NCI-H1105 treated with DMSO at 0.1 percent for 48 hours (cell line): ENCODE measurements at places on chromosomes 5 and 9.

DNA sequence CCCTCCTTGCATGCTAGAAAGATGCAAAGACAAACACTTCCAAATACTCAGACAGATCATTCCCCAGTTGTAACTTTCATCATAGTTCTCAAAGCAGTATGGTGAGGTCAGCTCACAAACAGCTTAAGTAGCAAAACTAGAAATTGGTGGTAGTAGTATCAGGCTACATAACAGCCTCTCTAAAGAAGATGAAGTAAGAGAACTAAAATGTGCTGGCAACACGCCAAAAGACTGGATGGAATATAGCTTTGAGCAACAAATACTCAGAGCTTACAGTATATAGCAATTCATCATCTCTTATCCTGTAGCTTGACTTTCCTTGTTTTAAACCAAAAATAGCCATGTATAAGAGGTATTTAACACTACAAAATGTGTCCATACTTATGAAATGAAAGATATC lies 7.5 kb downstream of the PFDN1 start:
- peak; percentile 20 for DNase-seq

DNA sequence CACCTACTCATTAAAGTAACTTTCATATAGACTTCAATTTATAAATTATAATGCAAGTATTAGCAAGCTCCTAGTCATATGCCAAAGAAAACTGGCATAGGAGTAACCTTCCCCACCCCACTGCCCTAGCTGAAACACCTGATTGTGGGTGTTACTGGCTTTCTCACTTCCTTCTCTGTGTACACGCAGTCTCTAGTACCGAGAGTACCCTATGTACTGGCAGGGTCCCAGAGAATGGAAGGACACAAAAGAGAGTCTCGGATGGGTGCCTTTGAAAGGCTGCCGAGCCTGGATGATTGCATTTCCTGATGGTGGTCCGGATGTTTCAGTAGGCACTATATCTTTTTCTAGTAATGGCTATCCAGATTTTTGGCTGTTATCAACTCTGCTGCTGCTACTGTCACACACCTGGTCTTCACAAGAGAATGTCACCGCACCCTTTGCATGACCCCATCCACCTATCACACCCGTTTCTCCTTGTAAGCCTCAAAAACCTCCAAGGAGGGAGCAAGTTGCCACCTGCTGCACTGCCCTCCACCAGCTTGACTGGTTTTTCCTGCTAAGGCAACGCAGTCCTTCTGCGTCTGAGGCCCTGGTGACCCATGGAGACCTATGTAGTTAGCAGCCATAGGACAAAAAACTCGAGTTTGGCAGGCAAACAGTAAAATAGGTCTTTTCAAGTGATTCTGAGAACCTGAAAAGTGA lies 53.8 kb upstream of the CLINT1 start:
- peak; percentile 47 for DNase-seq

GRCh38 chr9:33158843-33159776 lies 8.0 kb downstream of the B4GALT1 start:
- no peak for DNase-seq

DNA sequence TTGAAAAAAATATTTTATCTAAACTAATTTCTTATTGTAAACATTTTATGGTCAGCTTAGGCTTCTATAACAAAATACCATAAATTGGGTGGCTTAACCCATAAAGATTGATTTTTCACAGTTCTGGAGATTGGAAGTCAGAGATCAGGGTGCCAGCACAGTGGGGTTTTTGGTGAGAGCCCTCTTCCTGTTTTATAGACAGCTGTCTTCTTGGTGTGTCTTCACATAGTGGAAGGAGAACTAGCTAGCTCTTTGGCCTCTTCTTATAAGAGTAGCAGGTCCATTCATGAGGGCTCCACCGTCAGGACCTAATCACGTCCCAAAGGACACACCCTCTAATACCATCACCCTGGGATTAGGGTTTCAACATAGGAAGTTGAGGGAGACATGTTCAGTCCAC lies 26.6 kb downstream of the OTULINL start:
- DNase-seq = no peak

- no peak for DNase-seq
These were observed 15.0 kb downstream of the GFI1B start for GRCh38 chr9:132993511-132993939.

- DNase-seq = no peak
These were observed 183.0 kb downstream of the RGS3 start for GRCh38 chr9:113646491-113646890.

GRCh38 chr5:122736086-122736845 lies 38.6 kb upstream of the SNX2 start:
- no peak for DNase-seq

DNA sequence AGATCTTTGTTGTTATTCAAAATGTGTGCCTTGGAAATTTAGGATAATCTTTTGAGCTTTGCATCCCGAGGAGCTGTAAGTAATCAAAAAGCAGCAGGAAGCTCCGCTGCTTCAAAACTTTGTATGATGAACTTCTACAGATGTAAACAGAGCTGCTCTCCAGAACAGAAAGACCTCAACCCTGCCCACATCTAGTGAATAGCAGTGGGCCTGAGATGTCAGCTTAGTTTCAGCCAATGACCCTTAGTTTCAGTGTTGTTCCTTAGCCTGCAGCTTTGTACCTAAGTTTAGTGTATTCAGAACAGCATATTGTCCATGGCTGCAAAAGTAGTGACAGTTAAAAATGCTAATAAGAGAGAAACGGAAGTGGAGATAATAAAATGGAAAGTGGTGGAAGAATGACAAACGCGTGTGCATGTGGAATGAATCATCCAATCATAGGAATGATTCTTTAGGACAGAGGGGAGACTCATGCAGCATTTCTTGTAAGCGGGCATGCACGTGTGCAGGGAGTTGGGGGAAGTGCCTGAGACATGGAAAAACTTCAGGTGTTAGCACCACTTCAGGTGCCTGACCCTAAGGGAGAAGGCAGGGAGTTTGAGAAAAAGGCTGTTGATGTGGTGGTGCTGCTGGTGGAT lies 24.9 kb downstream of the SNX24 start:
- no peak for DNase-seq

- no peak for DNase-seq
These were observed 43.4 kb downstream of the AMBP start for GRCh38 chr9:114034661-114035062.

- DNase-seq = no peak
These were observed 18.1 kb downstream of the PTCH1 start for GRCh38 chr9:95498641-95499040.

- DNase-seq = peak; percentile 41
These were observed 45.3 kb downstream of the RAPGEF6 start for GRCh38 chr5:131589510-131590348.

- no peak for DNase-seq
These were observed 335 bp downstream of the ROPN1L start for GRCh38 chr5:10441992-10442435.

GRCh38 chr9:121640076-121640475 lies 11.4 kb upstream of the DAB2IP start:
- DNase-seq = peak; percentile 4

GRCh38 chr5:64690417-64691151 lies at the start of gene SHISAL2B:
SHISAL2B (plus strand) TSS chr5:64690503; CDS start chr5:64690624, 121 bp downstream.
- DNase-seq = peak; percentile 49

DNA sequence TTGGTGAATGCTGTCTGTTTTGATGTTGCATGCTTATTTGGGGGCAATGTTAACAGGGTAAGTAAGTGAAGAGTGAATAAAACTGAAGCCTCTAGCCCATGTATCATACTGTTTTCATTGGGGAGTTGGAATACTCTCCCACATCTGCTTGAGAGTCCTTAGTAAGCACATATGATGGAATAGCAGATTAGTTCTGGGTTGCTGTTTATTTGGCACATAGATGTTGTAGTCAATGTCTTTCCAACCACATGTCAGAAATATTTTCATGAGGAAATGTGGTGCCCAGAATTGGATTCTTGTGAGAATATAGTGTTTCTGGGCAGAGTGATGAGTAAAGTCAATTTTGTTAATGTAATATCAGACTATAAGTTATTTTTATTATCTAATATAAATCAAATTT lies 611.7 kb upstream of the FTMT start:
- no peak for DNase-seq

DNA sequence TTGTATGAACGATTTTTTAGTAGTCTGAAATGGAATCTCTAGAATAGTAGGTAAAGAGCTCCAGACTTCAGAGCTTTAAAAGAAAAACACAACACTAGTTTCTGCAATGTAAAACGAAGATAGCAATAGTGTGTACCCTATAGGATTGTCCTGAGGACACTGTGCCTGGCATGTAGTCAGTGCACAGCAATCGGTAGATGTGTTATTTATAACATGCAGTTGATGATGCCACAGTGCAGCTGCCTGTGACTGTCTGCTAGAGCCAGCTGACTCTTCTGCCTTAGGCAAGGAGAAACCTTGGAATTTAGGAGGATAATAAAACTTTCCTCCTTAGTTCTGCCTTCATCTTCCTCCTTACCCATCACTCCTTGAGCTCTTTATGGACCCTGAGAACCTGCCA lies 27.7 kb upstream of the TMOD1 start:
- DNase-seq = no peak

DNA sequence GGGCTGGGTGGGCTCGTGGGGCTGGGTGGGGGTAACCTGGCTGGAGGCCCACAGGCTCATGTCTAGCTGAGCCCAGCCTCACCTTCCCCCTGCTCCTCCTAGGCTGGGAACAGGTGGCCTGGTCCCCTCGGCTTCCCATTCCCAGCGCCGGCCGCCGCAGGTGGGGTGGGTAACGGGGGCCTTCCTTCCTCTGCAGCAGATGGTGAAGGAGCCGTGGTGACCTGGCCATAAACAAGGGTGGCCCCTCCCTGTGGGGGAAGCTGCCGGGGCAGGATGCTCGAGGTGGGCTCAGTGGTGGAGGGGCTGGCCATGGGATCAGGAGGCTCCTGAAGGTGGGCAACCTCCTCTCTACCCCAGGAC lies 41.0 kb upstream of the EGFL7 start:
- no peak for DNase-seq

DNA sequence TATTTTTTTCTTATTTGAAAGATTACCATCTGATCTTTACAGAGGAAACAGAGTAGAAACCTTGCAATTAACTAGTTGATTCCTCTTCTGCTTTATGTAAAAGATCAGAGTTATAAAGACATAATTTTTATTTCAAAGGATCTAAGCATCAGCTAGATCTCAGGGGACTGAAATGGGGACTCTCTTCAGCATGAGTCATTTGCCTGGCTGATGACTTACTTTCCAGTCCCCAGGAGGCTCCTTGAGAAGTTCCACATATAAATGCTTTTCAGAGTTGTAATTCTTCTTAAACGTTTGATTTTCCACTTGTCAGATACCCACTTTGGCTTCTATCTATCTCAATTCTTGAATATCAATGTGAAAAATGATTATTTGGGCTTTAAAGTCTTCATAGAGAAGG lies 389.4 kb downstream of the RAB3C start:
- no peak for DNase-seq

DNA sequence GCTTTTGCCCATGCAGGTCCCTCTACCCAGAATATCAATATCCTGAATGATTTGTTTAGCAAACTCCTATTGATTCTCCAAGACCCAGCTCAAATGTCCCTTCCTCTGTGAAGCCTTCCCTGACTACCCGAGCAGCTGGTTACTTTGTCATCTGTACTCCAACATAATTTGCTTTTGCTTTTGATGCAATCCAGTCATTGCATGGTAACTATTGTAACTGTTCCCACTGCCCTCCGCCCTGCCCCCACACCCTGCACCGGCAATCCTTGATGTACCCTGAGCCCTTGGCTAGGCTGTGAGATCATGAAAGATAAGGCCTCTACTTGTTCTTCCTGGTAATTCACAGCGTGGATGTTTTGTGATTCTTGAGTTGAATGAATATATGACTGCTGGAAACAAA lies 119.9 kb upstream of the BOD1 start:
- DNase-seq = no peak

- no peak for DNase-seq
These were observed 2.8 kb downstream of the FBN2 start for GRCh38 chr5:128535251-128535650.

- no peak for DNase-seq
These were observed 43.6 kb downstream of the NLN start for GRCh38 chr5:65765582-65765981.

DNA sequence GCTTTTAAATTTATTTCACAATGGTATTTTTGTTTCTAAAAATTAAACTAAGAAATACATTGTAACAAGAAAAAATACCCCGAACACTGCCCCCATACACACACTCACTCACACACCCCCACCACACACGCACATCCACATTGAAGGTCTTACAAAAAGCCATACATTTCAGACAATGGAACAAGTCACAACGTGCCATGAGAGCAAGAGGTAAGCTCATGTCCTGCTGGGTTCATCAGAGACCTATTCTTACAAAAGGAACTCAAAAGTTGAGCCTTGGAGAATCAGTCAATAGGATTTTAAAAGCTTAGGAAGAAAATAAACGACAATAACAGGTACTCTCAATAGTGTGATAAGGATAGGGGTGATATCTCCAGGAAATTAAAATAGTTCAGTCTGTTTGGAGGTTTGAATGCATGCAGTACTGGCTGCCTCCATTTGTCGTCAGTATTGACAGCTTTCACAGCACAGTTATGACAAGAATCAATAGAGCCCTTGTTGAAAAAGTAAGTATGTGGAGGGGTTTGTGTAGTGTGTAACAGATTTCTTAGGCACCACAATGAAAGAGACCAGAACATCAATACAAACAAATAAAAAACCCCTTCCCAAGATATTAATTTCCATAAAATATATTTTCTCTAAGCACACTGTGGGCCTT lies 1826.2 kb upstream of the CDH6 start:
- peak; percentile 23 for DNase-seq

- no peak for DNase-seq
These were observed 108.2 kb downstream of the AUH start for GRCh38 chr9:91253488-91253887.

GRCh38 chr5:2018390-2018724 lies 135.6 kb upstream of the IRX4 start:
- DNase-seq = no peak

- no peak for DNase-seq
These were observed 242.7 kb downstream of the SYK start for GRCh38 chr9:91044354-91044753.

DNA sequence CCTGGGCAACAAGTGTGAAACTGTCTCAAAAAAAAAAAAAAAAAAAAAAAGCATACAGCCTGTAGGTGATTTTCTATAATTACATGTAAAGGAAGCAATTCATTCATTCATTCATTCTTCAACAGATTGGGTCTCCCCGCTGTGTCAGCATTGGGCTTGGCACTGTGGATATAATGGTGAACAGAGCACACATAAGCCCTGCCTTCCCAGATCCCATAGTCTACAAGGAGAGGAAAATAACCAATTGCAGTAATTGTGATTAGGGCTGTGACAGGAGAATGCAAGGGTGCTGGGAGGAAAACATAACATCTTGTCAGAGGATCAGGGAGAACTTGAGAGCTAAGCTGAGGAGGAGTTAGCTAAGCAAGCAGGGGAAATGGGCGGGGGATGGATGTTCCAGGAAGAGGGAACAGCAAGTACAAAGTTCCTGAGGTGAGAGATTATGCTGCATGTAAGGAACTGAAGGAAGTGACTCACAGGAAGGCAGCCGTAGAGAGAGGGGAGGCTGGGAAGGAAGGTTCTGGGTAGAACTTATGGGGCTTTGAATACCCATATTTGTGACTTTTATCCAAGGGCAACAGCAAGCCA lies 24.0 kb upstream of the KLF9 start:
- no peak for DNase-seq

GRCh38 chr9:108136656-108137055 lies 647.1 kb upstream of the KLF4 start:
- DNase-seq = no peak

GRCh38 chr5:157913575-157913974 lies 54.6 kb upstream of the CLINT1 start:
- DNase-seq = no peak
